ENCODE measurements at places on chromosomes 2 and 18. TPM values are rescaled to one million over a fixed set of nuclear protein-coding genes. Genes with fewer than 3 reads are reported as not detected.

CNGA3 gene
- total RNA-seq: 9.7 TPM

SAG gene
- total RNA-seq: 16.7 TPM

SCYGR5 gene
- total RNA-seq: not detected

HRH4 gene
- total RNA-seq: not detected

ASB18 gene
- total RNA-seq: not detected

COA5 gene
- 82.3 TPM for total RNA-seq

BCL11A gene
- total RNA-seq: 29.0 TPM

ALPG gene
- not detected for total RNA-seq

PREB gene
- total RNA-seq: 41.9 TPM

PROM2 gene
- 5.7 TPM for total RNA-seq

LIMS4 gene
- not detected for total RNA-seq

CAPN14 gene
- 0.60 TPM for total RNA-seq

SCN9A gene
- 20.1 TPM for total RNA-seq

ZSWIM2 gene
- total RNA-seq: not detected

TCF4 gene
- 441 TPM for total RNA-seq

KCNE4 gene
- total RNA-seq: 17.8 TPM

TPO gene
- total RNA-seq: 2.0 TPM

ITGB6 gene
- 12.7 TPM for total RNA-seq

CPSF3 gene
- 46.8 TPM for total RNA-seq

GBX2 gene
- total RNA-seq: 0.49 TPM

TNS1 gene
- 132 TPM for total RNA-seq

RNF138 gene
- 30.7 TPM for total RNA-seq

NCL gene
- total RNA-seq: 289 TPM

EDAR gene
- total RNA-seq: 0.66 TPM

CKAP2L gene
- 8.0 TPM for total RNA-seq

SIX2 gene
- 12.4 TPM for total RNA-seq

TACR1 gene
- 1.4 TPM for total RNA-seq

PRSS56 gene
- 9.6 TPM for total RNA-seq

MBD2 gene
- total RNA-seq: 23.1 TPM

BMP10 gene
- total RNA-seq: not detected

DPYSL5 gene
- total RNA-seq: 40.3 TPM

Measured in camera-type eye (tissue), 1 donor.